CD4-positive, alpha-beta T cell (primary cell): ENCODE measurements at places on chromosomes 4 and X.

GRCh38 chrX:140586951-140587350 lies 82.1 kb upstream of the SOX3 start:
- DNase-seq: no peak

GRCh38 chr4:129014566-129015509 lies 78.5 kb downstream of the SCLT1 start:
- no peak for DNase-seq

GRCh38 chr4:152927737-152928136 lies 8.4 kb upstream of the FHDC1 start:
- DNase-seq: no peak

- DNase-seq: no peak
Measured at GRCh38 chr4:21638171-21638725, 310.3 kb downstream of the KCNIP4 start.

DNA sequence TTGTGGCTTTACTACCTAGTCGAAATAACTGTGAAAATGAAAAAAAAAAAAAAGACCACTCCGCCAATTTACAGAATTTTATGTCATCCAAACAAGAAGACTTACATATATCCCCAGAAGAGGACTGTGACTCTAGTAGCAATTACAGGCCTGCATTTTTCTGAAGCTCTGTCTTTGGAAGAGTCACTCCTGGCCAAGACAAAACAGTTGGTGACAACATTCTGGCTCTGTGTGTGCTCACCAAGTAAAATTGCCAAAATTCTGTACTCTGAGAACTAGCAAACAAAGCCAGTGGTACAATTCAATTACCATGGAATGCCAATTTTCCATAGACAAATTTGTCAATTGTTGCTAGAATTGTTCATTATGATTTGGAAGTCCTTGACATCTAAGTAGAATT lies 311.1 kb downstream of the PDGFC start:
- DNase-seq: no peak

GRCh38 chrX:22276781-22277180 lies 4.1 kb downstream of the CBLL2 start:
- DNase-seq: no peak

- DNase-seq: no peak
Measured at GRCh38 chr4:98447648-98448047, 186.5 kb downstream of the RAP1GDS1 start.

- DNase-seq: no peak
Measured at GRCh38 chr4:44434247-44434646, 14.4 kb downstream of the KCTD8 start.

DNA sequence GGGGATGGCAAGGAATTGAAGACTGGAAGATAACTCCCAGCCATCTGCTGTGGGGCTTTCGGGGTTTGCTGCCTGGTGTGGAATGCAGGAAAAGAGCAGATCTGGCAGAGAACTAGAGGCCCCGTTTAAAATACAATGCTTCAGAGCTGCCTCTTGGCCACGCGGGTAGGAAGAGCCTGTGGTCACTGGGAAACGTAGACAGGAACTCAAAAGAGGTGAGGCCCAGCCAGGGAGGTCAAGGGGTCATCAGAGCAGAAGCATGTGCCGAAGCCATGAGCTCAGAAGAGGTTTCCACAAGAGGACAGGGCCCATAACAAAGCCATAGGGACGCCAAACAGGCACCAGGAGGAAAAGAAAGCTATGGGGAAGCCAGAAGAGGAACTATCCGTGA lies 14.5 kb upstream of the STS start:
- DNase-seq: no peak

- DNase-seq: no peak
Measured at GRCh38 chrX:46587158-46587557, 13.6 kb downstream of the CHST7 start.

GRCh38 chrX:118565853-118566252 lies 70.2 kb downstream of the DOCK11 start:
- no peak for DNase-seq

- no peak for DNase-seq
Measured at GRCh38 chrX:151722241-151722846, 6.5 kb downstream of the FATE1 start.

DNA sequence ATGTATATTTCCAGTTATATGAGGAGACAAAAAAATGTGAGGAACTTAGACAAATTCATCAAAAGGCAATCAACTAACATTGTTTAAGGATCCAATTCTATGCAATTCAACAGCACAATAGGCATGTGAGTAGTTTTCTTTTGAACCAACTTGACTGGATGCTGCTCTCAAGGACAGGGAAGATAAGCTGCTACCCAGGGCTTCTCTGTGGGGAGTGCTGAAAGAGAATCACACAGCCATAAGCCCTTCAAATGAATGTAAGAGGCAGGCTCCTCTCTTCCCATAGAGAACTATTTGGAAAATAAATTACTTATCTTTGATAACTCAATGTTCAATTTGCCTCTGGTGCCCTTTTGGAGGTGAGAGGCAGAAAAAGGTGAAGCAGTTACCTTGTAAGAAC lies 1413.6 kb downstream of the PCDH7 start:
- DNase-seq: no peak

- DNase-seq: no peak
Measured at GRCh38 chr4:184375027-184375426, 99.3 kb downstream of the IRF2 start.

- DNase-seq: no peak
Measured at GRCh38 chrX:133922390-133922771, 63.0 kb downstream of the GPC3 start.

DNA sequence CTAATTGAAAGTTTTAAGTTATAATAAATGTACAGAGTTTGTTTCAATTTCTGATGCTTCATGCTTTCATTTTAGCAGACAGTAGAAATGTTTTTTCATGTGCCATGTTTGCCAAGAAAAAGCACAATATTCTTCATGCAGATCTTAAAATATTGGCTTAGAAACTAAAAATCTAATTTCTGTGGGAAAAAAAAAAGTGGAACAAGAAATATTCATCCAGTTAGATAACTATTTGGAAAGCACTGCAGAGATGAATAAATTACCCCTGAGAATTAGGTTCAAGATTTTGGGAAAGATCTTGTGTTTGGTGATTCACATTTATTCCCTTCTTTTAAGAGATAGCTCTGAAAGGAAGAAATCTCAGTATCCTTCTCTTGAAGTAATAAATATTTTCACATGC lies 912.5 kb downstream of the C4orf33 start:
- no peak for DNase-seq

- no peak for DNase-seq
Measured at GRCh38 chr4:38209654-38210053, 249.5 kb downstream of the PTTG2 start.

GRCh38 chr4:161342881-161343568 lies 820.8 kb downstream of the FSTL5 start:
- no peak for DNase-seq

DNA sequence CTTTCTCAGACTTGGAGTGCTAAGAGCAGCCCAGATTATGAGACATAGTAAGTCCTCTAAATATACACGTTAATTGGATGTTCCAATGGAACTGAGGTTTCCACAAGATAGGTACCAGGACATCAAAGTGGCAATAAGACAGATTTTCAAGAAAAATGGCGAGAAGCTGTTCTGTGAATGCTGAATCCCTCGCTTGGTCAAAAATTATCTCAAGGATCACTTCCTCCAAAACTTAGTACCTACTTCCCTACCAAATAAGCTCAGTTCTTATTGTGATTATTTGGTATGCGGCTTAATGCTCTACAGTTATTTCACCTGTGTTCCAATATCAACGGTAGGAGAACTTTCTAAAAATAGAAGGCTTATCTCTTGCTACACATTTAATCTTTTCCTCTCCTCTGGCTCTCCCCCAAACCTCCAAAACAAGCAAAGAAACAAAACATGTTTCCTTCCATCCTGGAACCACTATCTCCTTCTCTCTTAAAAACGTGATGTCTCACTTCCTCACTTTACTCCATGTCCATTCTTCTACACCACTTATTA lies 14.7 kb downstream of the PDGFC start:
- no peak for DNase-seq

GRCh38 chr4:88315460-88316017 lies 31.2 kb upstream of the PPM1K start:
- no peak for DNase-seq

DNA sequence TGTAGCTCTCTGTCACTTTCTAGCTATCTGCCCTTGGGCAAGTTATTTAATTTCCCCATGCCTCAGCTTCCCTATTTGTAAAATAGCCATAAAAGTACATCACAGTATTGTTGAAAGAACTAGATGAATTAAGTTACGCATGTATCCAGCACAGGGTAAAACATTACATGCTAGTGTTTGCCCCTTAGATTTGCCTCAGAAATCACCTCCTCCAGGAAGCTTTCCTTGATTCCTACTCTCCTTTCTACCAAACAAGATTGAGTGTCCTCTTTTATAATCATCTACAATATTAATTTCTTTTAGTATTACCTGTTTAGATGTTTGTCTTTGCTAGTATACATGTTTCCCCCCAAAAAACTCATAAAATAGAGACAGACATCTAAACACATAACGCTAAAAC lies 369.5 kb downstream of the GBA3 start:
- no peak for DNase-seq

DNA sequence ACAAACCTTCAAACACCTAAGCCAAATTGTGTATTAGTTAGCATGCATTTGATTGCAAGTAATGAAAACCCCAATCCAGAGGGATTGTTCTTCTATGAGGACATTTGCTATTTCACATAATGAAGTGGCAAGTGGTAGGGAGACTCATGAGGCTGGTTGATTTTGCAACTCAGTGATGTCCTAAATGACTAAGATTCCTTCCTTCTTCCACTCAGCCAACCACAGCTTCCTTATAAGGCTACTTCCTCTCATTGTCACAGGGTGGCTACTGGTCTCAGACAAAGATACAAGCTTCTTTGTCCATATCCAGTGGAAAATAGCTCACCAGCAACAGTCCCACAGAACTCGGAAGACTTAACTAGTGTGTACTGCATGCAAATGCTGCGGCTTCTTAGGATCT lies 5.3 kb upstream of the OTC start:
- peak; percentile 36 for DNase-seq

DNA sequence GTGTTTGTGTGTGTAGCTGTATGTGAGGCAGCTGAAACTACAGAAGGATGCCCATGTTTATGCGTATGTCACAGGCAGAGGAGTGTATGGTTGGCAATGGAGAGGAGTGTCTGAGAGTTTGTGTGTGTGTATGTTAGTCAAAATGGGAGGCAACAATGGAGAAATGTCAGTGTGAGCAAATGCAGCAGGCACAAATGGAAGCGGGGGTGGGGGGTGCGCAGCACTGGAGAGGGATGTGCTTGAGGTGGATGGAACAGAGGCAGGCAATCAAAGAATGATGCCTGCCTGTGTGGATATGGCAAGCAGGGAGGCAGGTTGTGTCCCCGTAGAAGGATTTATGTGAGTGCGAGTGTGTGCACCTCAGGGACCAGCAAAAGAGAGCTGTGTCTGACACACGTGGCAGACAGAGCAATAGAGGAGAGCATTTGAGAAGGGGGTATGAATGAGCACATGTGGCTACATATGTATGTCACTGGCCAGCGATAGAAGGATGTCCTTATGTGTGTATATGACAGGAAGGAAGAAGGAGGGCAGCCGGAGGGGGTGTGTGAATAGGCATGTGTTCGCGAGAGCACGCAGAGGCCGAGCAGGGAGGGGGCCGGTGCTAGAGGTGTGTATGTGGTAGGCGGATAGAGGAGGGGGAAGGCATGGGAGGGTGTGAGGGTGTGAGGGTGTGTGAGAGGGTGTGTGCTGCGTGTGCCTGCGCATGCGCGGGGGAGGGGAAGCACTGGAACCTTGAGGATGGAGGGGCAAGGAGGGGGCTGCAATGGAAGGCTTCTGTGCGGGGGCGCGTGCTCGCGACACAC lies 1.1 kb downstream of the PJA1 start:
- DNase-seq: peak; percentile 50

DNA sequence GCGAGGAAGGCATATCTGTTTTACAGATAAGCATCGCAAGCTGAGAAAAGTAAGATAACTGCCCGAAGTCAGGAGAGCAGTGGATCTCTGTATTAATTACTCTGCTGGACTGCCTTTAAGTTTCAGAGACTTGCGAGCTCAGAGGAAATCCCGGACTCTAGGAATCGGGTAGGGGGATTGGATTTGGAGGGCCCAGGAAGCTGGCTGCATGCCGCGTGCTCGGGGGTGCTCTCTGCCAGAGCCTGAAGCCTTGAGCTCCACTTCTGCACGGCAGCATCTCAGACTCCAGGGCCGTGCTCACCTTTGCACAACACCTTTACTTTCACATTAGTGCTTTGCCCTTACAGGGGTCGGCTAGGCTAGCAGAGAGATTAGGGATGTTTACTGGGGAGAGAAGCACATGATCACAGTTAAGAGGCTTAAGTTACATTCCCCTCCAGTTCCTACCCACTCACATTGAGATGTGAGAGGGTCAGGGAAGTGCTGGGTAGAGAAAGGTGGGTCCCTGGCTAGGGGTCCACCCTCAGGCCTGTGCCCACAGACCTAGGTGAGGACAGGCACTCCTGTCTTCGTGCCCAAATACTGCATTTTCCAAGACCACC lies 57.0 kb downstream of the TRIML1 start:
- DNase-seq: no peak

DNA sequence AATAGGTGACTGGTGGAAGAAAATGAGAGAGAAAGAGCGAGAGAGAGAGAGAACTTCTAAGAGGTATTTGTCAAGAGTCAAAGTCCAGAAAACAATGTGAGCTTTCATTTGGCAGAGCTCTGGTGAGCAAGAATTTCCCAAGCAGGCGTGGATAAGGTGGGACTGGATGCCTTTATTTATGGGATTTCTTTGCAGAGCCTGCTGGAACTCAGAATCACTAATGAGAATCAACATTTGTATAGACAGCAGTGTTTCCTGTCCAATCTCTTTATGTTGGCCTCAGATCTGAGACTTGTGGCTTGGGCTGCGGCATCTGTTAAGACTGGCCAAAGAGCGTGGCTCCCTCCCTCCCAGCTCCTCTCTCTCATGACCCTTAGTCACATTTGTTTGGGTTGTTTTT lies 67.9 kb upstream of the TBL1X start:
- no peak for DNase-seq

DNA sequence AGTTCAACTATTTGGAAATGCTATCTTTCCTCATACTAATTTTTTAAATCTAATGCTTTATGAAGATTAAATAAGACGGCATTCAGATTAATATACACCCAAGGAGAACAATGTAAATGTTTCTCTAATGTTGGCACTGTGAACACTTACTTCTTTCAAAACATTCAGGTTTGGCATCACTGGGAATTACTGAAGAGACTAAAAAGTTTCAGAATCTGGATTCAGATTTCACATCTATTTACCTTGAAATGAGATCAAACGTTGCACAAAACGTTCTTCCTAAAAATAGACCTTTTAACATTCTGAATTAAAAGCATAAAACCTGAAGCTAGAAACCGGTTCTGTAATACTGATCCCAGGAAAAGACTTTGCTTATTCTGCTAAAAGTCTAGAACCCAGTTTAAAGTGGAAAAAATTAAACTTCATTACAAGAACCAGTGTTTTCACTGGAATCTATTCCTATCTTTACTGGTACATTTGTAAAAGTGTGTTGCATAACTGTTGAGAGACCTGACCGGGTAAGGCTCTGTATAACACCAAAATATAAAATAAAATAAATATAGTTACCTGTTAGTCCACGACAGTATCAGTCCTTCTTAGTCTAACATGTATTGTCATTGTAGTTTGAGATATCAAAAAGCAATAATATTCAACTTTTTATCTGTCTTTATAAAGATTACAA lies 117.4 kb upstream of the MAP9 start:
- DNase-seq: no peak

GRCh38 chr4:99983289-99983943 lies 33.3 kb upstream of the H2AZ1 start:
- no peak for DNase-seq
